Diencephalon (tissue), 1 donor: ENCODE measurements at places on chromosomes 13 and 19. TPM values are rescaled to one million over a fixed set of nuclear protein-coding genes. Genes with fewer than 3 reads are reported as not detected.

SLC25A41 gene
- 0.69 TPM for total RNA-seq

KASH5 gene
- not detected for total RNA-seq

RNF225 gene
- total RNA-seq, result not detected

CCDC106 gene
- total RNA-seq, result 16.6 TPM

MRPL34 gene
- 16.8 TPM for total RNA-seq

SELENOV gene
- total RNA-seq, result not detected

C1QTNF9B gene
- total RNA-seq, result not detected

CDX2 gene
- not detected for total RNA-seq

TJP3 gene
- 1.2 TPM for total RNA-seq
